ENCODE measurements at places on chromosomes 16 and 17.

DNA sequence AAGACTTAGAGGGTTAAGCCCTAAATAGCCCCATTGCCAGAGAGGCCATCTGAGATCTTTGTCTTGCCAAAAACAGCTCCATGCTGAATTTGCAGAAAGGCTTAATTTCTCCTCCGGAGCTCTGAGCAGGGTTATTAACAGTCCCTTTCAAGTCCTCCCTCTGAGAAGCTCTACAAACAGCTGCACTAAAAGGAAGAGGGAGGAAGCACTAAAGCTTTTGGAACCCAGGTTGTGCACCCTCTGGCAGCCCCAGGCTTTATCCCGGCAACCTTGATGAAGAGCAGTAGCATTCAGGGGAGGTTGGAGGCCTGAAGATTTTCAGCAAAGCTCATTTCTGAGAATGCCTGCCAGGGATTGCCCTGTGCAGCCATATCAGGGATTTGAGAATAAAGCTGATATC, 554.7 kb downstream of the RBFOX1 start:
- DNase-seq: no peak

DNA sequence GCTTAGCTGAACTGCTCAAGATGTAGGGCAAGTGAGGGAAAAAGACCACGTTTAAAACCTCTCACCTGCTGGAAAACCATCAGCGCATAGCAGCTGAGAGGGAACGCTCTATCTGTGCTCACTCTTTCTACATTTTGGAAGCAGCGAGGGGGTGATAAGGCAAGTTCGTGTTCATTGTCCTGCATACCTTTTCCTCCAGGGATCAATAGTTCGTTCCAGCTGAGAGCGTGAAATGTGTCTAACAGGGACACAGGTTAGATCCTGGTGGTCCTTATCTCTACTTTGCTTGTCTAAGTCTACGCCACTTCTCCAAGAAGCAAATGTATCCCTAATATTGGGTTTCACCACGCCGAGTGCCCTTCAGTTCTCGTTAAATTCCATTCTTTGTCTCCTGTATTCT, 183.5 kb upstream of the ZFHX3 start:
- DNase-seq: no peak

DNA sequence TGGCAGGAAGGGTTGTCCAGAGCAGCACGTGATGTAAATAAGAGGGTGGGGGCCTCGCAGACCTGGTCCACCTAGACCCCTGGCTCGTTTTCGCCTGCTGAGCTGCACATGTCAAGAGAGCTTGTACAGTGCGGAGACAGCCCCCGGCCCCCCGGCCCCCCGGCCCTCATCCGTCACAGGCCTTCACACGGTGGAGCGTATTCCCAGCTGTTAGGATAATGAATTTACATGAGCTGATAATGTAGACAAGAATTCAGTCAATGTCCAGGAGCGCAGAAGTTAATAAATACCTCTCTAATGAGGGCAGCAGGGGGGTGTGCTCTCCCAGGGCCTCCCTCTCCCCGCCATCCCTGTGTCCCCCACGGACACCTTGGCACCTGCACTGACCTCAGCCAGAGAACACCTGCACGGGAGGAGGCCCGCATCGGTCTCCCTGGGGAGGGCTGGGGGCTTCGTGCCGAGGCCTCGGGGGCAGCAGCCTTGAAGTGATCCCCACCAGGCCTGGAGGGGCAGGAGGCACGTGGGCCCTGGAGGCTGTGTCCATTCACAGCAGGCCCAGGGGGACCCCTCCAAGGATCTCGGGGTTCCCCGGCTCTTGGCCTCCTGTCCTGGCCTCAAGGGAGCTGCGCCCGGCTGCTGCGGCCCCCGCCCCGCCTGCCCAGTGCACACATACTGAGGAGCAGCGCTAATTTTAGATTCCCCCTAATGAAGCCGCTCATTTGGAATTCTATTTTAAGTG, 14.6 kb downstream of the GSE1 start:
- DNase-seq: no peak

GRCh38 chr16:82082543-82083244, 47.6 kb downstream of the HSD17B2 start:
- no peak for DNase-seq

DNA sequence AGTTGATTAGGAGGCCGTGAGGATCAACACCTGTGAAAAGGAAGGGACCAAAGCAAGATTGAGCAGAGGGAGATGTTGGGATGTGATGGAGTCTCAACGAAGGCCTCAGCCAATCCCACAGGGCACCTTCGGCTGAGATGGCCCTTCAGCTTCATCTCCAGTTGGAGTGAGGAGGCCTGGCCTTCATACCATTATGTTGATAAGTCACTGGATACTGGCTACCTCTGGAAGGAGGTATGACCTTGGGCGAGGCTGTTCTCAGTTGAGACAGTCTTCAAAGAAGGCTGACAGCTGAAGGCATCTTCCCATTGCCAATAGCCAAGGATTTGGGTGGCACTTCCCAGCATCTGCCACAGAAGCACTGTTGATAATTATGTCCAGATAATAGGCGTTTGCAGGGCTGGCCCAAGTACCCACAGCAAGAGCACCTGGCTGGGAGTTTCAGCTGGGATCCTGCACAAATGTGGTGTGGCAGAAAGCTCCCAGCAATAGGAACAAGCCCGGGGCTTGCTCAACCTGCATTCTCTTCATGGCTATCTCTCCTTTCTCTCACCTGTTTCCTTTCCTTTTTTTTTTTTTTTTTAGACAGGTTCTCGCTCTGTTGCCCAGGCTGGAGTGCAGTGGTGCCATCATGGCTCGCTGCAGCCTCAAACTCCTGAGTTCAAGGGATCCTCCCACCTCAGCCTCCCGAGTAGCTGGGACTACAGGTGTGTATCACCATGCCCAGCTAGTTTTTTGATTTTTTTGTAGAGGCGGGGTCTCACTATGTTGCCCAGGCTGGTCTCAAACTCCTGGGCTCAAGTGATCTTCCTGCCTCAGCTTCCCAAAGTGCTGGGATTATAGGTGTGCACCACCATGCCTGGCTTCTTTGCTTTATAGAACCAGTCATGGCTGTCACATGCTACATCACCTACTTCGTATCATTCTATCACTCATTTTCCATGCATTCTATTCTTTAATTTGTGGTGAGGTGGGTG, 18.2 kb upstream of the MAP3K14 start:
- no peak for DNase-seq

DNA sequence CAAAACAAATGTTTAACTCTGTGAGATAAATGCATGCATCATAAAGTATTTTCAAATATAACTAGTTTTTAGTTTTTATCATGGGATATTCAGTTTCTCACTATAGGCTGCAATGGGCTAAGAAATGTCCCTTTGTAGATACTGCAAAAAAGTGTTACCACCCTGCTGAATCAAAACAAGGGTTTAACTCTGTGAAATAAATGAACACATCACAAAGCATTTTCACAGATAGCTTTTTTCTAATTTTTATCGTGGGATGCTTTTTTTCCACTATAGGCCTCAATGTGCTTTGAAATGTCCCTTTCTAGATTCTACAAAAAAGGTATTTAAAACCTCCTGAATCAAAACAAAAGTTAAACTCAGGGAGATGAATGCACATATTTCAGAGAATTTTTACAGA, 541.1 kb downstream of the KCNJ18 start:
- DNase-seq: no peak
